ENCODE measurements at places on chromosomes 4 and X. TPM values are rescaled to one million over a fixed set of nuclear protein-coding genes. Genes with fewer than 3 reads are reported as not detected.

DNA sequence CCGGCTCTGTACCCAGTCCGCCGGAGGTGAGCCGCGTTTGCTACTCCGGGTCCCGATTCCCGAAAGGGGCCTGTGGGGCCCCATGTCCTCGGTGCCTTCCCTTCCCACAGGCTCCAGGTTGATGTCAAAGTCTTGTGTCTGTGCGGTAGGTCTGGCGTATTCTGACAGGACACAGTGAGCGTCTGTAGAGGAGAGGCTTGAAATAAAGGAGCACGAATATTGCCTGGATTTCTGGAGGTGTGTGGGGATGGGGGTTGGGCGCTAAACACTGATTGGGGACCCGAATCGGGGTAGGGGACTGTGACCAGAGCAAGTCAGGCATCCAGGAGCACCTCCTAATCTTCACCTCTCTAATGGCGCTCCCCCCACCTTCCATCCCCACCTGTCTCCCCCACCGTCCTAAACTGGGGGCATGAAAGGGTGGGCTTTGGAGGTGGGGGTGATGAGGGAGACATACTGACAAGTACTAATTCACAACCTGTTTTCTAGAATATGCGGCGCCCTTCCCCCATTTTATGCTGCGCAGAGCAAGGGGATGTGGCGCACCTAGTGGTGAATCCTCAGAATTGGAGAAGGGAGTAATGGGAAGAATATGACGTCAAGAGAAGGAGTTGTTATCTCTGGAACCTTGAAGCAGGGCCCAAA lies 855 bp downstream of the GPRASP2 start:
- no peaks in the 10 kb centered on the region for H3K27me3 ChIP-seq
- H3K4me3 ChIP-seq: peak overlapping the region; percentile 78
- H3K27ac ChIP-seq: 0 out of 2 replicates have a peak overlapping the region, but pooled peaks have one; percentile 7
- H3K36me3 ChIP-seq: no peaks in the 10 kb centered on the region
- DNase-seq: peak; percentile 71

DNA sequence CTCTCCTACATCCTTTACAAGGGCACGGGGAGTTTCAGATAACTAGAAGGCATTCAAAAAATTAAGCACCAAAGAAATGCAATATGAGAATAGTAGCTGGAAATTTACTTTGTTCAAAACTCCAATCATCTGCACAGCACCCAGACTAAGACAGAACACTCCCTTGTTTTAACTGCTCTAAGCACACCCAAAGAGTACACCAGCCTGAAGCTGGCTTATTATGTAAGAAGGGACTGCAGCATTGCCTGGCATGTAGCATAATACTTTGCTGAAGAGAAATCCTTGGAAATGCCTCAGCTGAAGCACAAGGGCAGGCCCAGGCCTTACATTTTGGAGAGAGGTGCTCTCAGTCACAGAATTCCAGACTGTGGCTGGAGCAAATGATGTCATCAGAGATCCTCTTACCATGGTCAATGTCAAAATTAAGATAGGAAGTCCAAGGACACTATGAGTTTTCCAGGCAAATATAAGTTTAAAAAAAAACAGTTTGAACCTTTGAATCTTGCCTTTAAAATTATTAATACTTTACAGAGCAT lies 14.8 kb downstream of the ARHGEF6 start:
- H3K4me1 ChIP-seq: peaks cover 10% of the 10 kb centered on the region
- peak; percentile 33 for DNase-seq
- no peak overlapping the region for H3K27ac ChIP-seq
- no peaks in the 10 kb centered on the region for H3K27me3 ChIP-seq

DNA sequence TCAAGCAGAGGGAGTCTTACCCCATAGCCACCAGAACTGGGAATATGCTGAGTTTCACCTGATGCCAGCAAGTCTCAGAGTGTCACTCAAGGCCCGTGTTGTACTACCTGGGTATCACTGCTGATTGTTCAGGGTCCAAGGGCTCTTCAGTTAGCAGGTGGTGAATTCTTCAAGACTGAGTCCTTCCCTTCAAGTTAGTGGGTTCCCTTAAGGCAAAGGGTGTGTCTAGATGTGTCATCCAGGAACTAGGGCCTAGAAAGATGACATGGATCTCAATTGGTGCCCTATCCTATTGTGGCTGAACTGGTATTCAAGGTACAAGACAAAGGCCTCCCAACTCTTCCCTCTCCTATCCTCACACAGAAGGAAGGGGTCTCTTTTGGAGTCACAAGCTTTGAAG lies 159.9 kb upstream of the DIPK2B start:
- no peaks in the 10 kb centered on the region for H3K4me1 ChIP-seq
- no peaks in the 10 kb centered on the region for H3K36me3 ChIP-seq
- no peak overlapping the region for H3K4me3 ChIP-seq
- H3K27me3 ChIP-seq: no peaks in the 10 kb centered on the region

GRCh38 chrX:115311601-115312001 lies 22.1 kb downstream of the LUZP4 start:
- H3K27me3 ChIP-seq: no peaks in the 10 kb centered on the region
- no peak for DNase-seq
- H3K36me3 ChIP-seq: no peaks in the 10 kb centered on the region
- H3K27ac ChIP-seq: no peak overlapping the region

DNA sequence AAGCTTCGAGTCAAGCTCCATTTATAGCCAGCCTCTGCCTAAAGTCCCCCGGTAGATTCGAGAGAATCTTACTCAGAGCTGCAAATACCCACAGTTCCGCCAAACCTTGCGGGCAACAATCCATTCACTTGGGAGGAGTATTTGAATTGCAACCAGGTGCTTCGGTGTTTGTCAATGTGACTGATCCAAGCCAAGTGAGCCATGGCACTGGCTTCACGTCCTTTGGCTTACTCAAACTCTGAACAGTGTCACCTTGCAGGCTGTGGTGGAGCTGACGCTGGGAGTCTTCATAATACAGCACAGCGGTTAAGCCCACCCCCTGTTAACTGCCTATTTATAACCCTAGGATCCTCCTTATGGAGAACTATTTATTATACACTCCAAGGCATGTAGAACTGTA lies 11.2 kb downstream of the CD40LG start:
- no peak for DNase-seq
- H3K4me1 ChIP-seq: no peaks in the 10 kb centered on the region
- H3K27ac ChIP-seq: no peak overlapping the region
- no peak overlapping the region for H3K4me3 ChIP-seq
- H3K27me3 ChIP-seq: no peaks in the 10 kb centered on the region

DNA sequence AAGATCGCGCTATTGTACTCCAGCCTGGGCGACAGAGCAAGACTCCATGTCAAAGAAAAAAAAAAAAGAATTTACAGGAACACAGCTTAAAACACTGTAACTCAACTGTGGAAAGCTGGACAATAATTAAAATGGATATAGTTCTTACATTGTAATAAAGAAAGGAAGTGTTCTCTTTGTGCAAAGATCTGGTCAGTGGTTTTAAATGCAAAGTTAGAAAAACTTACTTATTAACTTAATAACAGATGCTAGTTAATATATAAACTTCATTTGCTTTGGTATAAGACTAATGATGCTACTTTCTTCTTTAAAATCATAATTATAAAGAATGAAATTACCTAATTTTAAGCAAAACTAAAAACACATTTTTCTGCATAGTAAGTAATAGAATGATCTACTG lies 2024.1 kb upstream of the TENM3 start:
- no peak overlapping the region for H3K4me3 ChIP-seq
- no peaks in the 10 kb centered on the region for H3K4me1 ChIP-seq
- DNase-seq: no peak
- no peaks in the 10 kb centered on the region for H3K36me3 ChIP-seq

MAP9 gene
- 1.8 TPM for total RNA-seq

DNA sequence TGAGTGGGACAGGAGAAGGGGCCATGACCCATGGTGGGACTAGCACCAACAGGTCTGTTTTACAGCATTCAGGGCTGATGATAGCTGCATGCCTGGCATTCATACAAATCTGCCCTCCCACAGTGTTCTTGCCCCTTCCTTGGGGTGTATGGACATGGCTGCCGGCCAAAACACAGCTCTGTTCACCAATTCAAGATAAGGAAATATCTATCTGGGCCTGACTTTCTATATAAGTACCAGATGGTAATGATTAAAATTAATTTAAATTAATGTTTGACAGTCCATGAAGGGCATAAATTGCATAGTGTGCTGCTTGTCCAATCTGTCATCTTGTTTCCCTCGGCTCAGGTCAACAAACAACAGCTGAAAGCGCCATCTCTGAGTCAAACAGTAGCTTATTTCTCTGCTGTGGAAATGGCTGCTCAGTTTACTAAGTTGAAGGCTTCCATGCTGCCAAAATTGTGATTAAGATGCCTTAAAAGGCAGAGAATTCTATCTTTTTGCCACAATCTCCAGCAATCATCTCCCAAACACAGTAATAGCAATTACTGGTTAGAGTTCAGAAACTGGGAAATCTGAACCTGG lies 67.0 kb upstream of the TSPAN7 start:
- H3K27me3 ChIP-seq: no peaks in the 10 kb centered on the region
- H3K36me3 ChIP-seq: no peaks in the 10 kb centered on the region
- H3K4me1 ChIP-seq: no peaks in the 10 kb centered on the region
- no peak for DNase-seq
- no peak overlapping the region for H3K4me3 ChIP-seq

- no peak overlapping the region for H3K4me3 ChIP-seq
- H3K27ac ChIP-seq: no peak overlapping the region
- no peaks in the 10 kb centered on the region for H3K27me3 ChIP-seq
- H3K4me1 ChIP-seq: peaks cover 24% of the 10 kb centered on the region
- no peaks in the 10 kb centered on the region for H3K36me3 ChIP-seq
- no peak for DNase-seq
Observed at GRCh38 chr4:159188646-159189045, 85.8 kb downstream of the RAPGEF2 start.

FAM149A gene
- total RNA-seq: 0.13 TPM

- H3K4me1 ChIP-seq: no peaks in the 10 kb centered on the region
- no peak overlapping the region for H3K27ac ChIP-seq
- no peaks in the 10 kb centered on the region for H3K36me3 ChIP-seq
- no peaks in the 10 kb centered on the region for H3K27me3 ChIP-seq
- H3K4me3 ChIP-seq: no peak overlapping the region
Observed at GRCh38 chr4:89042055-89042454, 14.9 kb downstream of the FAM13A start.

- H3K27me3 ChIP-seq: peaks cover 46% of the 10 kb centered on the region
- H3K27ac ChIP-seq: no peak overlapping the region
- no peaks in the 10 kb centered on the region for H3K4me1 ChIP-seq
- H3K36me3 ChIP-seq: no peaks in the 10 kb centered on the region
Observed at GRCh38 chr4:788636-789297, 37.2 kb downstream of the CPLX1 start.

ZNF81 gene
- 3.5 TPM for total RNA-seq

LANCL3 gene
- total RNA-seq: not detected

DNA sequence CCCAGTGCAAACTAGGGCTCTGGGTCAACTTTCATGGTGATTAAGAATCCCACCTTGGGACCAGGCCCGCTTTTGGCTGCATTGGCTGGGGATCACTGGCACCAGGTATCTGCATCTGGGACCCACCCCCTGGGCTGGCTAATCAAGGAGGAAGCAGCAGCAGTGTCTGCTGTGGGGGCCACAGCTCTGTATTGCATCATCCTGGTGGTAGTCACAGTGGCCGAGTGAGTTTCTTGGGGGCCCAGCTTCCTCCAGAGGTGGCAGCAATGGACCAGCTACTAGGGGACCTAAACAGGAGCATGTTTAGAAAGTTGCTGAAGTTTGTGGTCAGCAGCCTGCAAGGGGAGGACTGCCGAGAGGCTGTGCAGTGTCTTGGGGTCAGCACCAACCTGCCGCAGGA lies 15.7 kb downstream of the LNX1 start:
- no peaks in the 10 kb centered on the region for H3K36me3 ChIP-seq
- no peaks in the 10 kb centered on the region for H3K27me3 ChIP-seq
- no peak overlapping the region for H3K4me3 ChIP-seq
- peaks cover 12% of the 10 kb centered on the region for H3K4me1 ChIP-seq
- H3K27ac ChIP-seq: no peak overlapping the region

Measured in GM23248 (cell line).